ENCODE measurements at places on chromosomes 1 and 21.

- no peak for DNase-seq
These were observed 3.2 kb upstream of the ADIPOR1 start for GRCh38 chr1:202961220-202961880.

DNA sequence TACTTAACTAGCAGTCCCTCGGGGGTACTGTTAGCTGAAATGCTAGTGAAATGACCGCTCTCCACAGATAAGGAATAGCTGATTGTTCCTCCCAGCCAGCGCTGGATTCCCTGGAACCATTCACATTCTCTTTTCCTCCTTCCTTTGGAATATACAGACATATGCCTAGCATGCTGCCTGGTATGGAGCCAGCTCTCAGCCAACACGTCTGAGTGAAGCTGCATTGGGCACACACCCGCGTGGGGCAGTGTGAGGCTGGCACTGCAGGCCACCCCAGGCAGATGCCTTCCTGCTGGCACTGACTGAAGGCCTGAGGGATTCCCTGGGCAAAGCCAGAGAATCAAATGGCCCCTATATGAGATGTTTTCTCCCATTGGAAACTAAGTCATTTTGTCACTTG is 66.7 kb downstream of the TLR5 start:
- DNase-seq: no peak

DNA sequence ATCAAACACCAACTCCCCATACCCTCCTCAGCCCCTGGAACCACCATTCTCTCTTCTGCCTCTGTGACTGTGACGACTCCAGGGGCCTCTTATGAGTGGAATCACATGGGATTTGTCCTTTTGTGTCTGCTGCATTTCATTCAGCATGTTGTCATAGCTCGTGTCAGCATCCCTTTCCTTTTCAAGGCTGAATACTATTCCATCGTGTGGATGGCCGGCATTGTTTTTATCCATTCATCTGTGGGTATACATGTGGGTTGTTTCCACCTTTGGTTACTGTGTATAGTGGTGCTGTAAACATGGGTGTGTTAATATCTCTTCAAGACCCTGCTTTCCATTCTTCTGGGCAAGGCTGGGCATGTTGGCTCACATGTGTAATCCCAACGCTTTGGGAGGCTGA is 17.1 kb upstream of the OBSCN start:
- no peak for DNase-seq

DNA sequence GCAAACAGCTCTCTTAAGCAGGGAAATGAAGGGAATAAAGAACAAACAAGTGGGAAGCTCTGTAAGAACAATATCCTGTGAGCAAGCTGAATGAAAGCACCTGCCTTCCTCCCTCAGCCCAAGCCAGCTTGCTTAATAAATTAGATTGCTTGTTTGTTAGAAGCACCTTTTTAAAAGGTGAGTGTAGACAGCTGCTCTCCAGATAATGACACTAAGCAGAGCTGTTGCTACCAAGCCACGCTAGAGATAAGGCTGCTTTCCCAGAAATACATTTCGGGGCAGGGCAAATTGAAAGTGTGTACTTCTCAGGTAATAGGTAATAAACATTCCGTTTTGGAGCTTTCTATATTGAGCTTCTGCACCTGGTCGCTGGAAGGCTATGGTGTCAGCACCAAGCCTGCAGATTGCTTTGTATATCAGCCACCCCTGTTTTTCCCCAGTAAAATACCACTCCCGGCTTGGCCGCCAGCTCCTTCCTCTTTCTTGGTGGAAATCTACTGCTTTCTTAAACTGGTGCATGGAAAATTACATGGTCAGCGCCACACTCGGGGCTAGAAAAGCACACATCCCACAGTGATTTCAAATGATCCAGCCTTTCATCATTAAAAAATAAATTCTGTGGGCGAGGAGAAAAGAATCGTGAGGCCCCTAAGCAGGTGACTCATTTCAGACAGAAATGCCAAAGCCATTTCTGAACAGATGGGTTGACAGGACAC is 151.3 kb downstream of the ETS2 start:
- DNase-seq: no peak

- DNase-seq: peak; percentile 71
These were observed at the start of gene ZYG11A for GRCh38 chr1:52842643-52843310. TSS of gene ZYG11A (plus strand) at chr1:52842760. CDS start at chr1:52842884, 124 bp downstream.

- no peak for DNase-seq
These were observed 522 bp downstream of the SLC45A1 start for GRCh38 chr1:8318436-8318835.

DNA sequence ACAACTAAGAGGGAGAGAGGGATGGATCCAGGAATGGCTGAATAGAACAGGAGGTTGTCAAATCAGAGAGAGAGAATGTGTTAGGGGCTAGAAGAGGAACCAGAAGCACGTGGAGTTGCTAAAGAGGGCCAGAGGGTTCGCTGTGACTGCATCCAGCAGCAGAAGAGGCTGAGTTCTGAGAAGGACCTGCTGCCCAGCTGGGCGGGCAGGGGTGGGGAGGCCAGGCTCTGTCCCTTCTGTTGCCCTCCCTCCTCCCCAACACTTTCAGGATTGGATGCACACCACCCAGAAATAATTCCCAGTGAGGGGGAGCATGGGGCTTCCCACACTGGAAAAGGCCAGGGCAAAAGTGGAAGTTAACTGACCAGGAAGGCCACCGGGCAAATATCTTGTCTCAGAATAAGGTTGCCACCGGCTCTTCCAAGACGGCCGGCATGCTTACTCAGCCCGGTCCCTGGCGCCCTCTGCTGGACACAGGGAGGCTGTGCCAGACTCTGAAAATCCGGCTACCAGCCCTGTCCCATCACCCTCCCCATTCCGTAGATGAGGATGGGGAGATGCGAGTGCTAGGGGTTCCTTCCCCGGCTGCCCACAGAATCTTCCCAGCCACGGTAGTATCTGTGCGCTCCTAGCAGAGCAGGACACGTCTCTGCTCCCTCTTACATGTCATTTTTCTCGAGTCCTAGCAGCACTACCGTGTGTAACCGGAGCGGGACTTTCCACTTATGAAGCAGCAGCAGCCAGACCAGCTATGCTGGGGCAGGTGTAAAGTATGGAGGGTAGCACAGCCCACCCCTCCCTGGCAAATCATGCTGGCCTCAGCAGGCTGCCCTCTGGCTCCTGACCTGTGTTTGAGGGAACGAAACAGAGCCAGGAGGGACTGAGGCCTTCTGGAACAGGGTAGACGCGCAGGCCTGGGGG is 46.8 kb upstream of the A3GALT2 start:
- peak; percentile 79 for DNase-seq

DNA sequence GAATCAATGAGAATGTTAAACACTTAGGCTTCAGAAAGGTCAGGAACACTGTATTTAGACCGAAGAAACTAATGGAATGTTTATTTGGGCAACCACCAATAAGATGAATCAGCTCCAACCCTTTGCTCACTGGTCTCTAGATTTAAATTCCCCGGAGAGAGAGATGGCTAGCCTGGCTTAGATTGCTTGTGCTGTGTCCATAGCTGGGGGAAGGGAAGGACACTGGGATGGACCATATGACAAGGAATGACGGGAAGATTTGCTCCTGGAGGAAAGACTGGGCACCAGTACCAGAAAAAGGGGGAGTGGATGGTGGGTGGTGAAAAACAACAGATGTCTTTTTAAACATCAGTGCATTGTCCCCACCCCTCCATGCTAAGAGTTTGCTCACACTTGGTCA is 426.6 kb downstream of the DUSP10 start:
- DNase-seq: no peak

- no peak for DNase-seq
These were observed 68.1 kb upstream of the AK4 start for GRCh38 chr1:65079941-65080340.

GRCh38 chr1:177442584-177442983 is 271.8 kb downstream of the BRINP2 start:
- no peak for DNase-seq

GRCh38 chr1:43232074-43232473 is 37.7 kb upstream of the TMEM125 start:
- DNase-seq: no peak

DNA sequence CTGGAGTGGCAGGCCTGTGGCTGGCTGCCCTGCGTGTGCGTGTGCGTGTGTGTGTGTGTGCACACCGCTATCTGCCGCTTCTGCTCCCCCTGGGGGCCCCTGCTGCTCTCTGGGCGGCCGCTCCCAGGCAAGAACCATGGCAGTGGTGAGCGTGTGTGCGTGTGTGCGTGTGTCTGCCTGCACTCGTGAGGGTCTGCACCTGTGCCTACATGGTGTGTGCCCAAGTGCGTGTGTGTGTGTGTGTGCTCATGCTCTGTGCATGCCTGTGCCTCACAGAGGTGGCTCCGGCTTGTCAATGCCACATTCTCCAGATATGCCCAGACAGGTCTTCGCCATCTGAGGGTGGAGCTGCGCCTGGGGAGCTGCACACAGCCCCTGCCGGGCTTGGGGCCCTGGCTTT is 18.7 kb upstream of the PEX10 start:
- DNase-seq: no peak

- DNase-seq: no peak
These were observed 123.4 kb upstream of the COL6A1 start for GRCh38 chr21:45858180-45858579.

DNA sequence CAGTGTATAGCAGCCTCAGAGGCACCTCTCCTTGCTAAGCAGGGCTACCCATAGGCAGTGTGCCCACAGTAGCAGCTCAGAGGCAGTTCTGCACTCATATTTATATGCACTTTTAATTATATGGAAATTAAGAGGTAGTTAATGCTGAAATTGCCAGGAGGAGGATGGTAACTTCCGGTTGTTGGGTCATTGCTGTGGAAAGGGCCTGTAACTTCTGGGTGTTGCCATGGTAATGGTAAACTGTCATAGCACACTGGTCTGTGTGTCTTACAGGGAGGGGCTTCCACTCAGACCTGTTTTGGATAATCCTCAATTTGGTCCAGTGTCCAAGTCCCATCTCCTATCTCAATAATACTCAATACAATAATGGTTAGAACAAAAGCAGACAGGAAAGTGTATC is 7.6 kb downstream of the CFH start:
- no peak for DNase-seq

- peak; percentile 56 for DNase-seq
These were observed 612 bp downstream of the PSMA5 start for GRCh38 chr1:109425391-109426280.

GRCh38 chr1:18836654-18837053 is 22.8 kb downstream of the TAS1R2 start:
- no peak for DNase-seq

DNA sequence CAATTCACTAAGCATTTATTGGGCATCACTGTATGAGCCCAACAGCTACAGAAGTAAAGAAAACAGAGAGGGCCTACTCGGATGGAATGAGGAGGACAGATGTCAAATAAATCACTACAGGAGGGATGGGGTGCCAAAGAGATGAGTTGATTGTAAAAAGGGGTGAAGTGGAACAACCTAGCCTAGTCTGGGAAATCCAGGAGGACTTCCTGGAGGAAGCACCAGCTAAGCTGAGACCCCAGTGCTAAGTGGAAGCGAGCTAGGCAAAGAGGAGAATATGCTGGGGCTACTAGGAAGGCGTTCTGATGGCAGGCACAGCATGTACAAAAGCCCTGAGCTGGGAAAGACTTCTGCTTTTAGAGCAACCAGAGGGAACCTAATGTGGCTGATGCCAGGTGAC is 42.1 kb downstream of the TAS1R2 start:
- DNase-seq: no peak

- no peak for DNase-seq
These were observed 73.5 kb downstream of the VPS26C start for GRCh38 chr21:37193676-37194075.

DNA sequence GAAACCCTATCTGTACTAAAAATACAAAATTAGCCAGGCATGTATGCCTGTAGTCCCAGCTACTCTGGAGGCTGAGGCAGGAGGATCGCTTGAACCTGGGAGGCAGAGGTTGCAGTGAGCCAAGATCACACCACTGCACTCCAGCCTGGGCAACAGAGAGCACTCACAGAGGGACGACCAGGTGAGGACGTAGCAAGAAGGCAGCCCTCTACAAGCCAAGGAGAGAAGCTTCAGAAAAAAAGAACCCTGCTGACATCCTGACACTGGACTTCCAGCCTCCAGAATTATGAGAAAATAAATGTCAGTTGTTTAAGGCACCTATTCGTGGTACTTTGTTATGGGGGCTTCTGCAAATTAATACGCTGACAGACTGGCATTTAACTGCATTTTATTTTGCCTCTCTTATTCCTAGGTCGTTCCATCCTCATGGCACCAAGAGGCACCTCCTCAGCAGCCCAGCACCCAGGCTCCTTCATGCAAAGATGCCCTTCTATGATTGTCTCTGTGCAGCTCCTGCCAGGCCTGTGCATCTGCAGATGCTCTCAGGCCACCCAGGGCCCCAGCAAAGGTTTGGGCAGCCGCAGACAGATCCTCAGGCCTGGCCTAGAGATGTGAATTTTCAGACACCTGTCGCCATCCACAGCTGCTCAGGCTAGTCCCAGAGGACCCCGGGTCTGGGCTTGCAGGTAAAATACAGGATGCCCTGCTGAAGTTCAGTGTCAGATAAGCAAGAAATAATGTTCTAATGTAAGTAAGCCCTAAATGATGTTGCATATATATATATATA is 86.0 kb upstream of the COX20 start:
- DNase-seq: no peak

DNA sequence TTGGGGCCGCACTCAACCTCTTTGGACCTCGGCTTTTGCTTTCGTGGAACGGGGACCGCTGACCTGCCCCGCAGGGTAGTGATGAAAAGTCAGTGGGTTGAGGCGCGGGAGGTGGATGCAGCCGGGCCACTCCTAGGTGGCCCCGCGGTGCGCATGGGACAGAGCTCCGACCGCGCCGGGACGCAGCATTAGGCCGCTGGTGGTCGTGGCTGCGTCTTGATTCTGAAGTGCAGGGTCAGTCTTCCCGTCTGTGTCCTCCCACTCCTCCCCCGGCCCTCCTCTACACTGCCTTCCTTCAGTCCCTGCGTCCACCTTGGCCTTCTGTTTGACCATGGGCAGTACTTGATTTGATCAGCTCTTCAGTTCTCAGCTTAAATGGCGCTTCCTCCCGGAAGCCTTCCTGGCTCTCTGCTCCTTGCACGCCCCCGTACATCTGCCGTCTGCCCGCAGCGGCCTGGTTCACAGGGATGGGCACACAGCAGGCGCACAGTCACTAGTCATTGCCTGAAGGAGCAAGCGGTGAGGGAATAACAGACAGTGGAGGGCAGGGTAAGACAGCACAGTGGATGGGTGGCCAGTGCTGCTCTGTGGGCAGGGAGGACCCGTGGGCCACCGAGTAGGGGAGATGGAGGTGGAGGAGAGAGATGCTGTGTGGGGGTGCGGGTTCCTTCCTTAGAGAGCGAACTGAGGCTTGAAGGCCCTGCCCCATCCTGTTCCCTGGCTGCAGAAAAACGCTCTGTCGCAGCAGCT is 633 bp downstream of the THEMIS2 start:
- DNase-seq: peak; percentile 49

DNA sequence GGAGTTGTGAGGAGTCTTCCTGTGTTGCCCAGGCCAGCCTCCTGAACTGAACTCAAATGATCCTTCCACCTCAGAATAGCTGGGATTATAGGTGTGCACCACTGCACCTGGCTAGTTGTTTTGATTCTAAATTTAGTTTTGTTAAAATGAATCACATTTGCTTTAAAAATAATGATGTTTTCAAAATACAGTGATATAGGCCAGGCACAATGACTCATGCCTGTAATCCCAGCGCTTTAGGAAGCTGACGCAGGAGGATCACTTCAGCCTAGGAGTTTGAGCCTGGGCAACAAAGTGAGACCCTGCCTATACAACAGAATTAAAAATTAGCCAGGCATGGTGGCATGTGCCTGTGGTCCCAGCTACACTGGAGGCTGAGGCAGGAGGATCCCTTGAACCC is 24.3 kb downstream of the RTCA start:
- DNase-seq: no peak

- no peak for DNase-seq
These were observed 305.9 kb upstream of the USP25 start for GRCh38 chr21:15423676-15424445.

All from stimulated activated CD4-positive, alpha-beta T cell treated with anti-CD3 and anti-CD28 coated beads, TNF-alpha, amount 100 ng/mL, for 24 hours (primary cell).